ENCODE measurements at places on chromosomes 7 and 10.

DNA sequence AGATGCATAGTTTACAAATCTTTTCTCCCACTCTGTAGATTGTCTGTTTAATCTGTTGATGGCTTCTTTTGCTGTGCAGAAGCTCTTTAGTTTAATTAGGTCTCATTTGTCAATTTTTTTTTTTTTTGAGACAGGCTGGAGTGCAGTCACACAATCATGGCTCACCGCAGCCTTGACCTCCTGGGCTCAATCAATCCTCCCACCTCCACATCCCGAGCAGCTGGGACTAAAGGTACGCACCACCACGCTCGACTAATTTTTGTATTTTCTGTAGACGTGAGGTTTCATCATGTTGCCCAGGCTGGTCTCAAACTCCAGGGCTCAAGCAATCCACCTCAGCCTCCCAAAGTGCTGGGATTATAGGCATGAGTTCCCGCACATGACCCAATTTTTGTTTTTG lies 1655.8 kb downstream of the REEP3 start:
- no peak for DNase-seq

GRCh38 chr10:122246830-122247520 lies 24.1 kb upstream of the BTBD16 start:
- DNase-seq: no peak

GRCh38 chr7:19963695-19964094 lies 190.3 kb upstream of the TMEM196 start:
- DNase-seq: no peak

GRCh38 chr10:106711313-106711906 lies 453.1 kb downstream of the SORCS1 start:
- DNase-seq: peak; percentile 31

- no peak for DNase-seq
Observed at GRCh38 chr10:121155742-121156474, 304.7 kb downstream of the WDR11 start.

DNA sequence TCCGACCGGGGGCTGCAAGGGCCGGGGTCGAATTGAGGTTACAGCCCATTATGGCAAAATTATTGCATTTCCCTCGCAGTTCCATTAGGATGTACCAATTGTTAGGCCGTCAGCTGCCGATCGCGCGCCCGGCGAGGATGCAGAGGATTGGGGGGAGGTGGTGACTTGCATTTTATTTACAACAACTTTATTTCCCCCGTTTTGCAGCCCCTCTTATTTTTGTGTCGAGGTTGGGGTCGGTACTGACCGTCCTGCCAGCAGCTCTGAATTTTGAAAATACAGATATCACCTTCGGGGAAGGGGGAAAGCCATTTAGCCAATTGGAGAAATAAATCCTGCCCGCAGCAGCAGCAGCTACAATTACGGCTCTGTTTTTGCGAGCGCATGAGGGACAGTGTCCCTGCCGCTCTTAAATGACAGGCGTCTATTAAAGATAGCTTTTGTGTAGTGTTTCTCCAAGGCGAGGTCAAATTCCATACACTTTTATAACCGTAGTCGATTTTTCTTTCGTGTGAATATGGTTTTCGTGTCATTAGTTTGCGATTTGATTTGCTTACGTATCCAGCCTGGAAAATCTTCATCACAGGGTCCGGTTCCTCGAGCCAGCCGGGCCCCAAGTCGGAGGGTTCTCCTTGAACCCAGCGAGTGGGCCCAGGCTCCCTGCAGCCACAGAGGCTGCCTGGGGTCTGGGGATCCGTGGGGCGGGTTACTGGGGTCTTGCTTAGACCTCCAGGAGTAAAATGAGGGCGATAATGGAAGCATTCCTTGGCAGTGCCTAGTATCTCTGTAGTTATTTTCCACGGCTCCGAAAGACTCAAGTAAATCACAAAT lies 684 bp upstream of the HOXA5 start:
- no peak for DNase-seq

- no peak for DNase-seq
Observed at GRCh38 chr7:98286701-98287485, 5.4 kb downstream of the BRI3 start.

- DNase-seq: no peak
Observed at GRCh38 chr10:103181244-103181643, 11.8 kb downstream of the NT5C2 start.

DNA sequence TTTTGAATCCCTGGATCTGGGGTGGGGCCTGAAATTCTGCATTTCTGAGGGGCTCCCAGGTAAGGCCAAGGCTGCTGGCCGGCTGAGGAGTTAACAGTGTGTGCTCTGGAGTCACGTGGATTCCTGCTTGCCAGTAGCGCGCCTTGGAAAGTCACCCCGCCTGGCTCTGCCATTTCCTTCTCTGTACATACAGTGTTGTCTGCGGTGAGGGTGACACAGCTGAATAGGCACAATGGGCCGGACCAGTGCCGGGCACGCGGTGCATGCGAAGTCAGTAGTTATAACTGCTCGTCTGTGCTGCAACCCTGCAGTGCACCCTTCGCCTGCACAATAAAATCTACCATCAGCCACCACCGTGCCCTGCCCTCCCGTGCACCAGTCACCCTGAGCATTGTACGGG lies 68.0 kb upstream of the EEPD1 start:
- DNase-seq: no peak

DNA sequence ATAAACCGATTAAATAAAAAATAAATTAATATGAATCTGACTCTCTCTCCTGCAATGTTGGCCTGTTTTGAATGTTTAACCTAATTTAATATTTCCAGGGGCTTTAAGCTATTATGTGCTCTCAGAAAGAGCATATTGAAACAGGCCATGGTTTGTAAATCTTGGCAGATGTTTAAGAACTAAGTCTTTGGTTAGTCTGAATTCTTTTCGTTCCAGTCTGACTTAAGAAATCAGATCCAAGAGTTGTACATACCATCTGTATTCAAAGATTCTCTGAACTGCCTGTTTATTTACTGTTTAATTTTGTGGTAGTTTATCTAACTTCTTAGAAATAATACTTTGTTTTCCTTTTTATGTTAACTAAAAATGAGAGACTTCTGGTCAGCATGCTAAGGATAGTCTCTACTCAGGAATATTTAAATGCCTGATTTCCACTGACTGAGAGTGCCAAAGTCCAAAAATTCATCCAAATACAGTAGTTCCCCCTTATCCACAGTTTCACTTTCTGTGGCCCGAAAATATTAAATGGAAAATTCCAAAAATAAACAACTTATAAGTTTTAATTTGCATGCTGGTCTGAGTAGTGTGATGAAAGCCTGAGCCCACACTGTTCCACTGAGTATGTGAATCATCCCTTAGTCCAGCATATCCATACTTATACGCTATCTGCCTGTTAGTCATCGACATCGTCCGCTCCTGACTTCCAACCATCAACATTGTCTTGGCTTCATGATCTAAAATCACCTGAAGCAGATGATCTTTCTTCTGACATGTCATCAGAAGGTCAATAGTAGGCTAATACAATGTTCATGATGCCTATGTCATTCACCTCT lies 238.1 kb upstream of the CSTF2T start:
- no peak for DNase-seq

DNA sequence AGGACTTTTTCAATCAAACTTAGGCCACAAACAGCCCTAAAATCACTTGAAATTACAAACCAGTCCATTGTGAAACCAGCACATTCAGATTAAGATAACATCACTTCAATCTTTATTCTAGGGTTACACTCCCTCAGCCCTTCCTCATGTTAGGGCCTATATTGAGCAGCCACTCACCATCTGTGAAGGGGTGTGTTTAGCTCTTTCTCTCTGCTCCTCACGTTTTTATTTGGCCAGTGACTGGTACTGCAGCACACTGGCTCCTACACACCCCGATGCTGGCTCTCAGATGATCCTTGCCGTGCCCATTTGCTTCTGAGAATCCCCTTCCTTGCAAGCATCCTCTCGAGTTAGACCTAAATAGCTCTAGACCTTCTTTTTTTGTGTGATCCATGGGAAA lies 604.5 kb downstream of the INHBA start:
- no peak for DNase-seq

GRCh38 chr10:75265856-75266255 lies 30.1 kb upstream of the COMTD1 start:
- no peak for DNase-seq

DNA sequence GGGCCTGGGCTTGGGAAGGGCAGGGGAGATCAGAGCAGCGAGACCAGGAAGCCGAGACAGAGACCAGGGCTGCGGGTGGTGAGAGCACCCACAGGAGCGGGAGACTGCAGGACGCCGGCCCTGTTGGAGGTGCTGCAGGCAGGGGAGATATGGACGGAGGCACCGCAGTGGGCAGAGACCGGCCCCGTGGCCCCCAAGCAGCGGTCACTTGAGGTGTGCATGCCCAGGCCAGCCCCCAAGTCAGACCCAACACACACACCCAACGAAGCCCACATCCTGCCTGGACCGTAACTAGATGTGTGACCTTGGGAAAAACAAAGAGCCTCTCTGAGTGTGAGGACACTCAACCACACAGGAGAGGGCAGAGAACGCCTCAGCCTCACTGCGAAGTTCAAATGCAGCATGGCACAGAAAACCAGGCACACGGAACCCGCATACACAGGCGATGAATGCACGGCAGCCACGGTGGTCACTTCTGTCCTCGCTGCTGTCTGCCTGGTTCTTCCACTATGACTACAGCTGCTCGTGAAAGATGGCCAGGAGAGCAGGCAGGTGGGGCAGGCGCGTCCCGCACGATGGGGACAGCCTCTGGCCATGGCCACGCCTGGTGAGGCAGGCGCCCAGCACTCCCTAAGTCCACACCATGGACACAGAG lies 214.7 kb downstream of the MAD1L1 start:
- no peak for DNase-seq

GRCh38 chr10:3512263-3512662 lies 272.7 kb downstream of the KLF6 start:
- no peak for DNase-seq

DNA sequence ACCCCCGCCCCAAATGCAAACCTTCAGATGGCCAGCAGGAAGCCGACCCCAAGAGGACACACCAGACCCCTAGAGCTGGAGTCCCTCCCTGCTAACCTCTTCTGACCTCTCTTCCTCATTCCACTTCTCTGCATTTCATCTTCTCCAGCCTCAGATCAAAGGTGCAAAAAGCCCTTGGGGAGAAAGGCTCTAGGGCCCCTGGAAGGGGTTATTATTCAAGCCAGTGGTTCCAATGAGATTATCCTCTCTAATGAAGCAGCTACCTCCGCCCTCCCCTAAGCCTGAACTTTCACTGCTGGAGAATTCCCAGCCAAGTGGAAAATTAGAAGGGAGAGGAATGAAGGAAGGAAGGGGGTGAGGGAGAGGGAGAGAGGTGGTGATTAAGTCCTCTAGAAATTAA lies 343.9 kb downstream of the PLXNA4 start:
- DNase-seq: no peak

DNA sequence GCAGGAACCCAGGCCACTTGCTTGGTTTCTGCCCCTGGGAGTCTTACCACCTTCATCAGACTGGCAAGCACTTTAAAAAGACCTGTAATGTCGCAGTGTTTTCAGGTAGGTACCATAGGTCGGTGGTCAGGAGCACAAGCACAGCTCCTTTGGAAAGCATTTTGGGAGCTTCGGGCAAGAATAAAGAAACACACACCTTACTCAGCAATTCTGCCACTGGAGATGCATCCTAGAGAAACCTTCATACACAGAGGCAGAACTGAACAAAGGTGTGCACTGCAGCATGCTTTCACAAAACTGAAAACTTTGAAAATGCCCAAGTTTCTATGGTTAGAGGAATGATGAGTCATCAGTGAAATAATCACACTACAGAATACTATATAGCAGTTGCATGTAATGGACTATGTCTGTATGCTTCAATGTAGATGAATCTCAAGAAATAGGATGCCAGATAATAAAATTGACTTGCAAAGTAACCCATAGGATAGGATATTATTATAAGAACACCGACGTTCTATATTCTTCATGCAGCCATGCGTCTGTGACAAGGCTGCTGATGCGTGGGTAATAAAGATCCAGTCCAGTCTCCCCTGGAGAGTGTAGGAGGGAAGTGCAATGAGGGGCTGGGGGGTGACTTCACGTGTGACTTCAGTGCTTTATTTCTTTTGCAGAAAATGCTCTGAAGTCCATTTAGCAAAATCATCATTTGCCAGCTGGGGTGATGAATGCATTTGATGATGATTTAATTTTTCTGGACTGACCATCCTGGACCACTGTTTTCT lies 309.5 kb downstream of the WDR37 start:
- no peak for DNase-seq

DNA sequence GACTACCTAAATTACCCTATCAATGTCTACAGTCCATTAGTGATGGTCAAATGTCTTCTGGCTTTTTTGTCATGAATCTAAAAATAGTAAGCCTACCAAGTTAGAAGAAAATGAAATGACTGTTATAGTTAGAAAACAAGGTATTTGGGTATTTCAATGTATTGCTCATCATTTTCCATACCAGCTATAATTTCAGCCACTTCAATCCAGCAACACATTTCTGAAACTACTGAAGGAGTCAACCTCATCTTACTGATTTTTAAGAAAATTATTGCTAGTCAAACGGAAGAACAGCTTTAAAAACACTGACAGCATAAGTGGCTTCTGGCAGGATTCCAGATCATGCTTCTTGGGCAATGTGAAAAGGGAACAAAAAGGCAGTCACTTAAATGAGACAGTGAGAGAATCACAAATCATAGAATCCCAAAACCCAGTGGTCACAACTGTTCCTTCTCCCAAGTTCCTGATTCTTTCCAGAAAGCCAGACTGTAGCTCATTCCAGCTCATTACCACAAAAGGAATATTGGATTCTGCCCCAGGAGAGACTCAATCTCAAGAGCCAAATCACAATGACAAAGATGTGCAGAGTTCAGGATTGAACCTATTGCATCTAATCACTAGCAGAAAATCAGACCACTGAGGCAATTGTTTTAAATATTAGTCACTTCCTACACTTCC lies 61.2 kb upstream of the LRRN3 start:
- DNase-seq: peak; percentile 35

GRCh38 chr7:54559401-54559800 lies 17.2 kb downstream of the VSTM2A start:
- DNase-seq: no peak

GRCh38 chr10:96618653-96619052 lies 31.8 kb upstream of the TM9SF3 start:
- no peak for DNase-seq

DNA sequence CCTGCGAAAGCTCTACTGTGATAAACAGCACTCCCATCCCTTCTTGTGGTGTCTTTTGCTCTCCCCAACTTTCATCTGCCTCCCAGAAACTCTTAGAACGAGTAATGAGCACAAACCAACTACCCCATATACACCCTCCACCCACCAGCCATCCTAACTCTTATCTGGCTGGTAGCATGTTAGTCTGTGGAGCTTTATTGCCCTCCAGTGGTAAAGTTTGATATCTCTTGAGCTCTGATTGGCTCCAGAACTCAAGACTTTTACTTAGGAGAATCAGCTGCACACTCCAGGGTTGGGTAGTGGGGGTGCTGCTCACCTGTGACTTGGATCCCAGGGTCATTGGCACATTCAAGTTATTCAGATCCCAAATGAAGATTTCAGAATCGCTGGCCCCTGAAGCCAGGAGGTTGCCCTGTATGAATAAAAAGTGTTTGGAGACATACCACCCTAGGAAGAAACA lies 10.9 kb downstream of the SEC31B start:
- DNase-seq: no peak

GRCh38 chr7:132866144-132866531 lies 215.8 kb downstream of the CHCHD3 start:
- DNase-seq: no peak

Data from stimulated activated CD4-positive, alpha-beta T cell treated with anti-CD3 and anti-CD28 coated beads, Interleukin-12 subunit alpha, Interleukin-12 subunit beta, amount 100 ng/mL, for 24 hours (primary cell).